ENCODE measurements at places on chromosomes 13 and 19.
A peak's percentile ranks its signal among the peaks of the same experiment; 100 is the strongest.

DNA sequence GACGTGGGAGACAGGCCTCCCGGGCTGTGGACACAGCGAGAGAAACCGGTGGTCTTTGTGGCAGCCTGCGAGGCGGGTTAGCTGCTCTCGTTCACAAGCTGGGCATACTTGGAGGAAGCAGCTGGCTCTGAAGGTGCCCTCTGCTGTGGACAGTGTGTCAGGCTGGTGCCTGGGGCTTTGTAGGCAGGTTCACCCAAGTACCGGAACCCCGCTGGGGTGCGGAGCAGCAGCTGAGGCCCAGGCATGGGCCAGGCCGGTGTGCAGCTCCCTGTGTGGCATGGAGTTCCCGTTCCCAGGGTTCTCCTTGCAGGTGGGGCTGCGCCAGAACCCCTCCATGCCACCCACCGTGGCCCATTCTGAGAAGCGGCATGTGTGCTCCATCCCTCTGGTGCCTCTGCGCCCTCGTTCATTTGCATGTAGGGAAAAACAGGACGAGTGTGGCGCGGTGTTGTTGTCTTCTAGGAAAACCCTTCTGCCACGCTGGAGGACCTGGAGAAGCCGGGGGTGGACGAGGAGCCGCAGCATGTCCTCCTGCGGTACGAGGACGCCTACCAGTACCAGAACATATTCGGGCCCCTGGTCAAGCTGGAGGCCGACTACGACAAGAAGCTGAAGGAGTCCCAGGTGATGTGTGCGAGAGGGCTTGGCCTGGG, 20.0 kb downstream of the UPF1 start:
- DNase-seq = no peak

- no peak for DNase-seq
Measured at GRCh38 chr19:43713208-43713607, 2.7 kb upstream of the IRGC start.

DNA sequence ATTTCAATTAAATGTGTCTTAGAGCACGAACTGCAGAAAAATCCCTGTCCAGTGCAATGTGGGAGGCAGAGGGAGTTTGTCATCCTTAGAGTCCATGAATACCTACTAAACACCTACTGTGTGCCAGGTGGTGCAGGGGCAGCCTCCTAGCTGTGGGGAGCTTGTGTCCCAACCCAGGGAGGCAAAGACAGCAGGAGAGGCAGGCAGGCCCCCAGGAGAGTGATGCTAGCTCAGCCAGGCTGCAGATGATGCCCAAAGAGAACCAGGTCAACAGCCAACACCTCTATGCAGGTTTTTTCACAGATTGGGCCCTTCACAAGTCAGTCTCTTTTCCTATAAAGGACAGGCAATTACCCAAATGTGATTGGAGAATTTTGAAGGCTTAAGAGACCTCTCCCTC, 108.2 kb upstream of the UQCRFS1 start:
- no peak for DNase-seq

GRCh38 chr13:51793570-51794271, 10.2 kb downstream of the DHRS12 start:
- peak; percentile 79 for DNase-seq

DNA sequence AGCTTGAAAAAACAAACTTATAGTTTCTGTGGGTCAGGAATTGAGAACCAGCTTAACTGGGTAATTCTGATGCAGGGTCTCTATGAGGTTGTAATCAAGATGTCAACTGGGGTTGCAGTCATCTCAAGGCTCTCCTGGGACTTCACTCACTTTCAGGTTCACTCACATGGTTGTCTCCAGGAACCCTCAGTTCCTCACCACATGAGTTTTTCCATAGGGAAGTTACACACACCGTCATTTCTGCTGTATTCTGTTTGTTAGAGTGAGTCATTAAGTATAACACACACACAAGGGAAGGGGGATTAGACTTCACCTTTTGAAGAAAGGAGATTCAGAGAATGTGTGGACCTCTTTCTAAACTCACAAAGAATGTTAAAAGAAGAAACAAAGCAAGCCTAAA, 34.9 kb upstream of the MLNR start:
- no peak for DNase-seq

- DNase-seq = no peak
Measured at GRCh38 chr19:39540333-39540673, 342 bp upstream of the EID2 start.

GRCh38 chr19:30857966-30858490, 485.8 kb downstream of the ZNF536 start:
- DNase-seq = no peak

DNA sequence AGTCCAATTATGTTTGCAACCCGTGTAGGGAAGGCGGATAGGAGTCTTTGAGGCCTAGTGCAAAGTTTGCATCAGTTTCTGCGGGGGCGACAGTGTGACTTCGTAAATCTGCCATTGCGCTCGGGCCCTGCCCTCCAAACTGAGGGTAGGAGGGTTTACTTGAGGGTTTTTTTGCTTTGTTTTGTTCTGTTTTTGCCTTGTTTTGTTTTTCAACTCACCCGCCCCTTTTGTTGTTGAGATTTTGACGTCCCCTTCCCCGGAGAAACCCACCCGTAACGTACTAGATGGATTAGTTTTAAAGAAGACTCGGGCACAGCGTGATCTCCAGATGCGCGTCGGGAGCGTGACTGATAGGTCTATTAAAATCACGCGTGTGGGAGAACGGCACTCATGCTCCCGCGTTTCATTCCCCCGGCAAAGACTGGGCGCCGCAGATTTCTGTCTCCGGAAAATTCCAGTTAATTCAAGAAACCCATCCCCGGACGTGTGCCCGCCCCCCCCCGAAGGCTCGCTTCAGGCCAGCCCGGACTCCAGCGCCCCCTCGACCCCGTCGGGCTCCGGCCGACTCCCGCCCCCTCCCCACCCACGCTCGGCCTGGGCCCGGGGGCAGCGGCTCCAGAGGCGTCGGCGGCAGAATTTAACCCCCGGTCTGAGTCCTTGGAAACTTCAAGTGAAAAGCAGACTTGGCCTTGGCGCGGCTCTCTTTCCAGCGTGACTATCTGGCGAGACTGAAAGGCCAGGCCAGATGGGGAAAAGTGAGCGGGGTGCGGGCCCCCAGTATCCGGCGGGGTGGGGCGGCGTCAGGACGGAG, 5.0 kb downstream of the SOX1 start:
- no peak for DNase-seq

DNA sequence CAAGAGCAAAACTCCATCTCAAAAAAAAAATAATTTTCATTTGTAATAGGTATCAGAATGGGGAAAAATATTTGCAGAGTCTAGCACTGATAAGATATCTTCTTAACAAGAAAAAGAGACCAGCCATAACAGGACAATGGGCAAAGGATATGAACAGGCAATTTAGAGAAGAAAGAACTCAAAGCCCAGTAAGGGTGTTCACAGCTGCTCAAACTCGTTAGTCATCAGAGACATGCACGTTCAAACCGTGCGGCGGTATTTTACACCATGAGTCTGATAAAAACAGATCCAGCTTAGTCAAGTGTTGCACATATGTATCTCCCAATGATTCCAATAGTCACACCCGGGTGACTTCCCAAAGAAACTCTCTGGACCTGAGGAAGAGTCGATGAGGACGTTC, 13.7 kb upstream of the NCCRP1 start:
- DNase-seq = no peak

DNA sequence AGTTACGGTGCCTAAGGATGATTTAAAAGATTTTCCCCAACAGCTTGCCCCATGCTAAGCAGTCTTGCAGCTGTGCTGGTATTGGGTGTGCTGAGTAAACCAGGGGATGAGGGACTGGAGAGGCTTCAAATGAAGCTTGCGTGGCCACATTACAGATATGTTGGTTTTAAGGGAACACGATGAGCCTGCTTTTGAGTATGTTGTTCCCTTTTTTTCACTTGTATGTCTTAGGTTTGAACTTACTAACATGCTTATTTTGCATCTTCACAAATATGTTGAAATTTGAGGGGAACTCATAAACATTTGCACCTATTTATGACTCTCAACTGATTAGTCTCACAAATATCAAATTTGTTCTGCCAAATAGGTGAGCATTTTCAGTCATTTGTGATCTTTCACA, 2.0 kb upstream of the IL17D start:
- no peak for DNase-seq

GRCh38 chr19:19098084-19098702, 34.4 kb downstream of the SLC25A42 start:
- no peak for DNase-seq

DNA sequence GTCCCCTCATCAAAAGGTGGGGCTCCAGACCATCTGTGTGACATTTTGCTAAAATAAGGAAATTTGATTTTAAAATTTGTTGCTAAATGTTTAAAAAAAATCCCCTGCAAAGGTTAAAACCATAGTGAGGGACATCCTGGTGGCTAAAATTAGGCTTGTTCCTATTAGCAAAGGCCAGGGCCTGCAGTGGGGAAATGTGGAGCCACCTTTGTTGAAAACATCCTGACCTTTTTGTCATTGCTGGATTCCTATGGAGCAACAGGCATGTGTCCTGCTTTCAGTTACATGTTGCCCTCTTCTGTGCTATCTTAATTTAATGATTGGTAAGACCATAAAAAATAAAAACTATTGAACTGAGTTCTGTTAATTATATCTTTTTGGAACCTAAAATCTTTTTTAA, 524.3 kb downstream of the KCTD12 start:
- no peak for DNase-seq

DNA sequence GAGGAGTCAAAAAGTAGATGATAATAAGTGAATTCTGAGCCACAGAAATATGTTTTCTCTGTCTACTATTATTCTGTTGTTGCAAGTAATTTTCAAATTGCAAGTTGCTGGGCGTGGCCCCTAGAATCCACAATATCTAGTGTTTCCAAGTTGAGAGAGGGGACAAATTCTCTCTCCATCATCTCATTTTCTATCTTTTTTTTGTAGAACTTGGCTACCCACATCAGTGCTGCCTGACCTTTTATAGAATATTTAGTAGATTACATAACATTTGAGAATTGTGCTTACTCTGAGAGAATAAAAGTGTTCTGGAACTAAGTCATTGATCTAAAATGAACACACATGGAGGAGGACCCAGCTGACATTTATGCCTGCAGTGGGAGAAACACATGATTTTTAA, 110.9 kb upstream of the CSNK1A1L start:
- no peak for DNase-seq

- DNase-seq = no peak
Measured at GRCh38 chr13:74562381-74562780, 428.2 kb upstream of the KLF12 start.

- DNase-seq = no peak
Measured at GRCh38 chr19:3979289-3979673, 6.0 kb downstream of the EEF2 start.

DNA sequence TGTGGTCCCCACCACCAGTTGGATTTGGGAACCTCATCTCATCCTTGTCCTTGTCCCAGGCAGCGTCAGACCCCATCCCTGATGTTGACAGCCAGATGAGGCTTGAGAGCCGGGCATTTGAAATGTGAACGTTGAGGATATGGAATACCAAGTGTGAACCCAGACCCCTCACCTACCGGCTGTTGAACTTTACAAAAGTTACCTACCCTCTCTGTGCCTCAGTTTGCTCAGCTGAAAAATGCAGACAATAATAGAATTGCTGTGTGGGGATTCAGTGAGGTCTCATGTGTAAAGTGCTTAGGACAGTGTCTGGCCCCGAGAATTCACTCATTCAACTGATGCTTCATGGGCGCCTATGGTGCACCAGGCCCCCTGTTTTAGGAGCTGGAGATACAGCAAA, 693 bp upstream of the SIGLEC14 start:
- no peak for DNase-seq

- no peak for DNase-seq
Measured at GRCh38 chr13:29050719-29051118, 230.6 kb downstream of the MTUS2 start.

GRCh38 chr19:51926426-51926783, 867 bp upstream of the ZNF613 start:
- DNase-seq = no peak

GRCh38 chr19:45528149-45528743, 21.0 kb downstream of the VASP start:
- peak; percentile 29 for DNase-seq

GRCh38 chr19:49713236-49713845, 22.4 kb downstream of the CPT1C start:
- no peak for DNase-seq

DNA sequence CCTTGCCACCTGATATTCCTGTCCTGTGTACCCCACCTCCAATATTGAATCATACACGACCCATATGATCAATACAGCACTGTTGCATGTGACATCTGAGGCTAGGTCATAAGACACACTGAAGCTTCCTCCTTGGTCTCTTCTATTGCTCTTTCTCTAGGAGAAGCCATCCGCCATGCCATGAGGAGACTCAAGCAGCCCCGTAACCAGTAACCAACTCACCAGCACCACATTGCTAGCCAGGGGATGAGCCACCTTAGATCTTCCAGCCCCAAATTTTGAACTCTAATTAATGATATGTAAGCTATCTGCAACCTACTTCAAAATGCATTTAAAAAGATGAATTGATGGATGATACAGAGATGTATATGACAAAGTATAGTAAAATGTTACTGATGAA, 28.6 kb downstream of the ZNF557 start:
- no peak for DNase-seq

GRCh38 chr13:111165241-111166010, 50.3 kb downstream of the ARHGEF7 start:
- DNase-seq = no peak

DNA sequence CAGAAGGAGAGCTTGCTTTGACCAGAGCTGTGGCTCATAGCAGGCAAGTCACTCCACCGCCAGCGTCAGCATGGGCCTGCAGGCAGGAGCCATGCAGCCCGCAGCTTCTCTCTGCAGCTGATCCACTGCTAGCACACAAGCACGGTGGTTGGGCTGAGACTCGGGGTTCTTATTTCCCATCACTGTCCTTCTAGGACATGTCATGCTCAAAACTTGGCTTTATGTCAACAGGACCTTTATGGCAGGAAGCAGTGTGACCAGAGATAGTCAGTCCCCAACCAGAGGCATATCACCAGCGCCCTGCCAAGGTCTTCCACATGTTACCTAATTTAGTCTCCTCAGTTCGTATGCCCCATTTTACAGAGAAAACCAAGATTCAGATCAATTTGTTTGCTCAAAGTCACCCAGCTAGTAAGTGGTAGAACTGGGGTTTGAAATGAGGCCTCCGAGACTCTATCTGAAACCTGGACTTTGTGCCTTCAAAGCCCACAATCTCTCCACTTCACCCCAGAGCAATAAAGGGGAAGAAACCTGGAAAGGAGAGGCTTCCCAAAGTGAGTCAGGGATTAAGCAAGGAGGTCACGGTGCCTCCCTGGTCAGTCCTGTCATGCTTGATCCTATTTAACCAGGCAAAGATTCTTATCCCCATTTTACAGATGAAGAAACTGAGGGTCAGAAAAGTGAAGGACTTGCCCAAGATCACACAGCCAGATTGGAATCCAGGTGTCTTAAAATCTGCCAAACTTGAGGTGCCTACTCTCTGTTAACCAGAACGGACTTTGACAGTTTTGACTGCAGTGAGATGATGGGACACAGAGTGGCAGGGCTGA, 5.1 kb downstream of the TMEM272 start:
- DNase-seq = no peak

GRCh38 chr19:35311901-35312665, 16.9 kb upstream of the CD22 start:
- DNase-seq = no peak

DNA sequence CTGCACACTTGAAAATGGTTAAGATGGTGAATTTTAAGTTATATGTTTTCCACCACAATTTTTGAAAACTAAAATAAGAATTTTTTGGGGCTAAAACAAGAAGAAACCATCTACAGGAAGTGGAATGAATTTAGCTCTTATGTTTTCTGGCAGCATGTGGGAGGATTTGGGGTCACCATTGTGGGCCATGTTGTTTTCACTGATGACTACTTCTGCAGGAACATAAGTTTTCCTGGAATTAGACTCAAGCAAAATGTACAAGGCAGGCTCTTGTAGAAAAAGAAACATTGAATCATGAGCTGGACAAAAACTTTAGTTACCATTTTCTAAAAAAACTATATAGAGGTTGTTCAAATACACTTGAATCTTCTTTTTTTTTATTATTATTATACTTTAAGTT, 125.3 kb upstream of the C1QTNF9B start:
- peak; percentile 18 for DNase-seq
